ENCODE measurements at places on chromosomes 16 and 17.

GRCh38 chr16:70597135-70597835 is 49.1 kb upstream of the IL34 start:
- no peak for DNase-seq

GRCh38 chr16:89410794-89411309 is 79.5 kb downstream of the ANKRD11 start:
- peak; percentile 72 for DNase-seq

DNA sequence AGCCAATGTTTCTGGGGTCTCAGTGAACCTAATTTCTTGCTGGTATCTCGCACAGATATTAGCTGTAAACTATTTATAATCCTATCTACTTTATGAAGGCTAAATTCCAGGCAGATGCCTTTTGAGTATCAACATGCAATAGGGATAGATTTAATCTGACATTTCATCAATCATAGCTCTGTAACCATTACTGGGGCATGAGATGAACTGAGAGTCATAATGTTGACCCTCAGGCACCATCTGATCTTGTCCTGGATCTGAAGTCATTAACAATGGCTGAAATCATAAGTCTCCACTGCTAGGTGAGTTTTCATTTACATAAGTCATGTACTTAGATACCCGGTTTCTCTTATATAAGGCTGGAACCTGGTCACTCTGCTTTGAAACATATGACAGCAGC is 3.6 kb downstream of the PMFBP1 start:
- no peak for DNase-seq

GRCh38 chr16:72891291-72892227 is 156.4 kb downstream of the ZFHX3 start:
- DNase-seq: no peak

DNA sequence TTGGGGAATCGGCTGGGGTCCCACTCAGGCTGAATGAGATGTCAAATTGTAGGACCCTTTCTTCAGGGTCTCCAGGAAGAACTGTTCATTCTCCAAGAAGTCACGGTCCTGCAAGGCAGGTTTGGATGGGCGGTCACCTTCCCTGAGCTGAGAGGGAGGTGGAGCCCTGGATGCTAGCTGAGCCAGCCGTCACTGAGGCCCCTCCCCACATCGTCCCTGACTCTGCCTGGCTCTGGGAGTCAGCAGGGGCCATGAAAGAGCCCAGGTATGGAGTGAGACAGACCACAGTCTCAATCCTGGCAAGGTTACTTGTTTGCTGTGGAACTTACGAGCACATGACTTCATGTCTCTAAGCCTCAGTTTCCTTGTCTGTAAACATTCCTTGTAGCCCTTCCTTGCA is 6.0 kb upstream of the MRPL38 start:
- DNase-seq: no peak

DNA sequence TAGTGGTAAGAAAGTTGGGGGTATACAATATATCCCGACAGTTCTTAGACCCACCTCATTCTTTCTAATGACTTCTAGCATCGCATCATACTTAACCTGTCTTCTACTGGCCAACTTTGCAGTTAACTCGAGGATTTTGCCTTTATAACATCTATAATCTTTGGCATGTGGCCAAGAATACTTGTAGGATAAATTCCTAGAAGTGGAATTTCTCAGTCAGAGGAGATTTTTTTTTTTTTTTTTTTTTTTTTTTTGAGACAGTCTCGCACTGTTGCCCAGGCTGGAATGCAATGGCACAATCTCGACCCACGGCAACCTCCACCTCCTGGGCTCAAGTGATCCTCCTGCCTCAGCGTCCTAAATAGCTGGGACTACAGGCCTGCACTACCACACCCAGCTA is 253.5 kb downstream of the MRTFB start:
- no peak for DNase-seq

Data from right cardiac atrium (tissue), 5 donors.